ENCODE measurements at places on chromosomes 3 and 15. TPM values are rescaled to one million over a fixed set of nuclear protein-coding genes. Genes with fewer than 3 reads are reported as not detected.
A peak's percentile ranks its signal among the peaks of the same experiment; 100 is the strongest.

The KBTBD12 gene
- not detected for total RNA-seq

- no peak for DNase-seq
These were observed 60.2 kb upstream of the TSEN2 start for GRCh38 chr3:12423918-12424630.

The PIGZ gene
- total RNA-seq = 1.2 TPM

The ROBO1 gene
- not detected for total RNA-seq

DNA sequence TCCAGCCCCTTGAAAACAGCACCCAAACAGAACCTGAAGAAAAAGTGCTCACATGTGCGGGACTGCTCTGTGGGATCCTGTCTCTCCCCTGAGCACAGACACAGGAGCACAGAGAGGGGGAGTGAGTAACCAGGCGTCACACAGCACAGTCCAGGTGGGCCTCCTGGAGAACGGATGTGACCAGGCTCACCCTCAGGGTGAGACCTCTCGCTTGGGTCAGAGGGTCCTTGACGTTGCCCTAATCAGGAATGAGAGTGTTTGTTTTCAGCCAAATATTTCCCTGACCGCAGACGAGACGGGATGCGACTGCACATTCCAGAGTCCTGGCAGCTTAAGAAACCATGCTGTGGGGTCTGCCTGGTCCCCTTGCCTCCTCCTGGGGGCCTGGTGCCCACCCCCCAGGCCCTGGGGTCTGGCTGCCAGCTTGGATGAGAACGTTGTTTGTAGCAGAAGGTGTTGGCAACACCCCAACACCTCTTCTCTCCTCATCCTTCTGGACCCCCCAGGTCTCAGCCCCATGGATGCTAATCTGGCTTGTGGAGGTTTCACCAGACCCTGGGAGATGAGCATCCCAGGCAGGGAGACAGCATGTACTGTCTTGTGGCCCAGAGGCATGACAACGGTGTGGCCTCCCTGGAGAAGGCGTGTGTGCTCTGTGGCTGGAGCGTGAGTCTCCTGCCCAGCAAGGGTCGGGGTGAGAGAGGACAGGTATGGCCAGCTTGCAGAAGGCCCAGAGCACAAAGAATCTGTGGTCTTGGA, 42.1 kb upstream of the SLC6A6 start:
- no peak for DNase-seq

The XCR1 gene
- total RNA-seq = not detected

- no peak for DNase-seq
These were observed 122.5 kb downstream of the ATP10A start for GRCh38 chr15:25740383-25741255.

DNA sequence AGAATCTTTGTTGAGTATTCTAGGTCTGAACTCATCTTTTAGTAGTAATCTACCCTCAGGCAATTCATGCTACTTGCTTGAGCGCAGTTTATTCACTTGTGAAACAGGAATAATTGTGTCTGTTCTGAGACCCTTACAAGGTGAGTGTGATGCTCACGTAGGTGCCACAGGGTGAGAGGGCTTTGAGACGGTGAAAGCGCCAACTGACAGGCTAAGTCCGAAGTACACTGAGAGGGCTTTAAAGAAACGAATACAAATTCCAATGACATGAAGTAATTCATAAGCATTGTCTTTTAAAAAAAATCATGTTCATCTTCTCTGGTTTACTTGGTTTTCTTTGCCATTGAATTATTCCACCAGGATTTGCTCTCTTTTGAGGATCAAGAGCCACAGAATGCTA, 393.7 kb upstream of the RGMA start:
- no peak for DNase-seq

GRCh38 chr3:10929978-10930665, 62.4 kb upstream of the SLC6A1 start:
- DNase-seq = no peak

The LTF gene
- total RNA-seq = not detected

The TTLL13 gene
- 1.4 TPM for total RNA-seq

DNA sequence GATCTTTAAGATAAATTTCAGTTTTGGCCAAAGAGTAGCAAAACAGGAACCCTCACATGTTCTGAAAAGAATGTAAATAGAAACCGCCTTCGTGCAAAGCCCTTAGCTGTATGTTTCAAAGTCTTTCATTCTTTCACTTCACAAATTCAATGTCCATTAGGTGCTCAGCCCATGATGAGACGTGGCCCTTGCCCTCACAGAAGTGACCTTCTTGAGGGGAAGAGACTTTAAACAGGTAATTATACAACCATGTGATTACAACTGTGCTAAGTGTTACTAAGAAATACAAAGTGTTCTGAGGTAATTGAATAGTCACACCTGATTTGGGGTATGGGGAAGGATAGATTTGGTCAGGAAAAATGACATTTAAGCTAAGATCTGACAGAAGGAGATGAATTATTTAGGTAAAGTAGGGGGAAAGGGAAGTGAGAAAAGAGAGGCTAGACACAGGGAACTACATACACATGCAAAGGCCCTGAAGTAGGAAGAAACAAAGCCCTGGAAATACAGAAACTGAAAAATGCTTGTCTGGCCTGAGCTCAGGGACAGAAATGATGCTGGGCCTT, 19.6 kb downstream of the HSPBAP1 start:
- no peak for DNase-seq

GRCh38 chr3:159356606-159357005, 554.8 kb downstream of the MFSD1 start:
- DNase-seq = no peak

DNA sequence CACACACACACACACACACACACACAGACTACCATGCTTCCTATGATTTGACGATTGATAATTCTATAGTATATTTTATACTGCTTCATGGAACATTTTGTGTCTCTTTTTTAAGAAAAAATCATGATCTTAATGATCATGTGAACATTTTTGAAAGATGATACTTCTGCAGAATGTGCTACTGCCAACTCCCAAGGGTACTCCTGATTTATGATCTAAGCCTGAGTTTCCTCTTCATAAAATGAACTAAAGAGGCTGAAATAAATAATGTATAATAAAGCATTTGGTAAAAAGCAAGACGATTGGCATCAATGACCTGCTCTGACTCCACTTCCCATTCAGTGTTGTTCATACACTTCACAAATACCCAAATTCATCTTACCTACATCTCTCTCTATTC, 333.8 kb upstream of the RBMS3 start:
- no peak for DNase-seq

DNA sequence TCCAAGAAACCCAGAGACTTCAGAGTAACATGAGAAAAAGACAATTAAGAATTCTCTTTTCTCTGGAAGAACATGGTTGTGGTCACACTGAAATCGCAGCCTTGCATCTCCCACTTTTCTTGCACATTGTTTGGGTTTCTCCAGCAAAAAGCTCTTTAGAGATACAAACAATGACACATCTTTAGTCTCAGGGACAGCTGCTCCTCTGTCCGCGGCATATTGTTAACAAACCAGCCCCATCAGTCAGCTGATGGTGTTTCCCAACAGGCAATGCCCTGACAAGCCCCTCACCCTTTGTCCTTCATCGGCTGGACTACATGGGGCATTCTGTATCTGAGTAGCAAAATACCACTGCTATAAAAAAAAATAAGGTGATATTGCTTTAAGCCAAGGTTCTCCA, 53.4 kb downstream of the UMPS start:
- no peak for DNase-seq

DNA sequence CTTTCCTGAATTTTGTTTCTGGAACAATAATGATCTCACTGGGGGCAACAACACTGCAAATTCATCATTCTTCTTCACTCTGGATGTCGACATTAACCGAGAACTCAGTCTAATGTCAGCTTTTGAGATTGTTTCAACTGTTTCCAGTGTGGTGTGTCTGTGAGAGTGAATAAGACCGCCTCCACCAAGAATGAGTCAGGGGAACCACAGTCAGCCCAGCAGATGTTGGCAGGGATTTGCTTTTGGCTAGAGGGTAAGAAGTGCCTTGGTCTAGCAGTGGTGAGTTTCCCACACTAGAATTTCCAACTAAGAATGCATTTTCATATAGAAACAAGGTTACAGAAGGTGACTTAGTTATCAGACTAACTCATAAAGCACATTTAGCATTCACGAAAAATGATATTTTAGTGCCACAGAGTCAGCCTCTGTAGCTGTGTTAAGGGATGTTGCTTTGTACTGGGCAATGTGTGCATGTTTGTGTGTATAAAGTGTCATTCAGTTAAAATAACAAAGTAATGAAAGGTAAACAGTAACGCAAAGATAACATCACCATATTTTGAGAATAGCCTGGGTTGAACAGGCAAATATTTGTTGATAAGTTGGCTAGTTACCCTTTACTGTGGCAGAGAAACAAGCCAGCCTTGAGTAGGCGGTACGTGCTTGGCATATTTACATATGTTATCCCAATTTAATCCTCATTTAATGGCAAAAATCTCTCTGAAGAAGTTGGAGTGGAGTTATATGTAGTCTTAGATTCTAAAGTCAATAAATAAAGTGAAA, 33.8 kb downstream of the DRD3 start:
- no peak for DNase-seq

The C3orf49 gene
- not detected for total RNA-seq

GRCh38 chr3:39407259-39407629, 724 bp downstream of the RPSA start:
- no peak for DNase-seq

- peak; percentile 68 for DNase-seq
These were observed at the start of gene SLC49A4 for GRCh38 chr3:122794779-122795673. Gene SLC49A4 (plus strand): TSS chr3:122795069. CDS start chr3:122795193, 124 bp downstream.

- DNase-seq = no peak
These were observed 53.0 kb upstream of the PCSK6 start for GRCh38 chr15:101542306-101543025.

The SHF gene
- 6.7 TPM for total RNA-seq

GRCh38 chr3:110542552-110543150, 529.0 kb upstream of the NECTIN3 start:
- DNase-seq = no peak

The IMPG2 gene
- 0.72 TPM for total RNA-seq

The CPB1 gene
- total RNA-seq = not detected

DNA sequence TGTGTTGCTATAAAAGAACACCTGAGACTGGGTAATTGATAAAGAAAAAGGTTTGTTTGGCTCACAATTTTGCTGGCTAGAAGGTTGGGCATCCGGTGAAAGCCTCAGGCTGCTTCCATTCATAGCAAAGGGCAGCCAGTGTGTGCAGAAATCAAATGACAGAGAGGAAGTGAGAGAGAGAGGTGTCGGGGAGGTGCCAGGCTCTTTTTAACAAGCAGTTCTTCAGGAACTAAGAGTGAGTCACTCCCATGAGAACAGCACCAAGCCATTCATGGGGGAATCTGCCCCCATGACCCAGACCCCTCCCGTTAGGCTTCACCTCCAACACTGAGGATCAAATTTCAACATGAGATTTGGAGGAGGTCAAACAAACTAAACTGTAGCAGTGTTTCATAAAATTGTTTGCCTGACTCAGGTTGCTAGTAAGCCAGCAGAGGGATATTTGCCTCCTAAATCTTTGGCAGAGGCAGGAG, 4.5 kb upstream of the PARP15 start:
- no peak for DNase-seq

DNA sequence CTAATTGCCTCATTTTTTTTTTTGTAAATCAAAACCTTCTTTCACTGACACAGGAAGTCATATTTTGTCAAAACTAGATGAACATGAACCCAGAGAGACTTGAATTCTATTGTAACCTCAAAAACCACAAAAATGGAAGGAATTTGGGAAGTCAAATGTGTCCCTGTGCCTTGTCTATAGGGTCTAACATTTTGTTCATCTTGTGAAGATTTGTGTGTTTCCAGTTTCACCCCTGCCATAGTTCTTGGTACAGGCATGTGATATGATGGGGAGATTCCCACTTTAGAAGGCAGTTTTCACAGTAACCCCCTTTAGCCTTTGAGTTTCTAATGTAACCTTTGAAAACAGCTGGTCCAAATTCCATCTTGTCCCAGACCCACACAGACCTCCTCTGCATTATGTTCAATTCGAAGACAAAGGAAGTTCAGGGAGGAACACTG, 318.5 kb upstream of the ADAMTS9 start:
- DNase-seq = no peak

- no peak for DNase-seq
These were observed 81.5 kb upstream of the KCNAB1 start for GRCh38 chr3:156038869-156039268.

- peak; percentile 90 for DNase-seq
These were observed at the start of gene CCNDBP1 for GRCh38 chr15:43185157-43186002. Gene CCNDBP1 (plus strand): TSS chr15:43185403. CDS start chr15:43185499, 96 bp downstream.

DNA sequence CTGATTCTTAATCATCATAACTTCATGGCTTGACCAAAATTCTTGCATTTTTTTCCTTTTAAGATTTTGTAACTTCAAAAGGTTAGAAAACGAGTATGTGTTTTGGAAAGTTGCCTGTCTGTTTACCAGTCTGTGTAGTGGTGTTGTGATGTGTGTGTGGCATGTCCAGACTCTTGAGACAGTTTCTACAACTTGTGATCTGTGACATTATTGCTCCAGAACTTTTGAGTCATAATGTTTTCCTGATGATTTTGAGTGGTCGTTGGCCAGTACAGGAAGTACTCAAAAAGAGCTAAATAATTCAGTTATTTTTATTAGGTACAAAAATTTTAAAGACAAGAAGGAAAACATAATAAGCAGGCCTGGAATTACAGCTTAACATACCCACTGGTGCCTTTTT, 229.0 kb upstream of the C2CD4B start:
- DNase-seq = no peak

The KCNMB2 gene
- not detected for total RNA-seq

DNA sequence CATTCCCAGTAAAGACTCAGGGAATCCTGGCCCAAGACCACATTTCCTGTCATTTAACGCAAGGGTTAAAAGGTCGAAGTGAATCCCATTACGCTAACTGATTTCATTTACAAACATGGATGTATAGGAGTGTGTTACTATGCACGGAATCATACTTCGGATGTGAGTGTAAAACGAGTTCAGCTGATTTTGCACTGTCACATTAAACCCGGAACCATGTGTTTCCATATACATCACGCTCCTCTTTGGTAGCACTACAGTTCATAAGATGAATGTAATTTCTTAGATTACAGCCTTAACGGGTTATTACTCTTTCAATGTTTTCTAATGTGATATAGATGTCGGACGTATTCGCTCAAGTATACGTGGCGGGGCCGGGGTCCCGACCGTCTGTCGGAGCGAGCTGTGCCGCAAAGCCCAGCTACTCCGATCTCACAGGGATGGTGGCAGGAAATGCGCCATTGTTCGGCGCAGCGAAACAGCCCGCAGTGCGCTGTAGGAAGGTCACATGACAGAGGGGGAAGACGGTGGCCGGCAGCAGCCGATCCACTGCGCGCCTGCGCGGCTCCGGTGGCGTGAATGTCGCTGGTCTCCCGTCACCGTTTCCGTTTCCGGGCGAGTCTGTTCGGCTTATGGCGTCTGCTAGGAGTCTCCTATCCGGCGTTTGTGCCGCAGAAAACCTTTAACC, 97.3 kb downstream of the NPAP1 start:
- DNase-seq = peak; percentile 71

The IRAK2 gene
- total RNA-seq = 4.8 TPM

DNA sequence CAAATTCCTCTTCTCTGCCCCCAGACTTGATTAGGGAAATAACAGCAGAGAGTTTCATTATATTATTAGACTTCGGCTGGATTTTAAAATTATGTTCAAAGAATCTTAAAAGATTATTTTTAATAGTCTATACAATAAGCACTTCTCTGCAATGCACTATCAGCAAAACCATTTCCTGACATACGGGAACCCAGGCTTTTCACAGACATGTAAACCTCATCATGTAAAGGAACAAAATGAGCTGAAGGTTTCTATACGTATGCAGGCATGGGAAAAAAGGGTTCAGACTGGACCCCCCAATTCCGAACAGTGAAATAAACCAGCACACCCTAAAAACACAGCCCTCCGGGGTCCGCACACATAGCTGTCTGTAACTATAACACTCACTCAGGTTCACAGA, 77.5 kb upstream of the LMOD3 start:
- peak; percentile 30 for DNase-seq

GRCh38 chr15:66738116-66738515, 36.1 kb downstream of the SMAD6 start:
- no peak for DNase-seq

The GUCA1C gene
- total RNA-seq = not detected

The UCN2 gene
- total RNA-seq = not detected
